Fibroblast of pulmonary artery (primary cell): ENCODE measurements at places on chromosomes 3 and 15.

- DNase-seq: no peak
These were observed 632.0 kb downstream of the NSUN3 start for GRCh38 chr3:94694894-94695293.

GRCh38 chr3:119697394-119697793, 5.4 kb upstream of the CFAP91 start:
- no peak for DNase-seq

DNA sequence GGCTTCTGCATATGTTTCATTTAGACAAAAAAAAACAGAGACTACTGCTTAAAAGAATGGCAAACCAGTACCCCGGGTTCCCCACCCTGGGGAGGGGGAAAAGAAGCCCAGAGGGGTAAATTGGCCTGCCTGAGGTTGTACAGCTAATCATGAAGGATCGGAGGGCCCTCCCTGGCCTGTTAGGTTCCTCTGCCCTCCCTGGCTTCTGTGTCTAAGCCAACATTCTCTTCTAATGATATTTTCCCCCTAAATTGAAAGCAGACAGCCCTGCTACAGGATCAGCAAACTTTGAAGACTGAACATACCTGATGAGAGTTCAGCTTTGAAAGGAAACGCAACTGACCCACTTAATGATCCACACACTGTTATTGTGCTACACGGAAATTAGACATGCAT, 2.5 kb downstream of the ARHGAP31 start:
- no peak for DNase-seq

- DNase-seq: no peak
These were observed 89.9 kb upstream of the TBL1XR1 start for GRCh38 chr3:177287231-177287630.

DNA sequence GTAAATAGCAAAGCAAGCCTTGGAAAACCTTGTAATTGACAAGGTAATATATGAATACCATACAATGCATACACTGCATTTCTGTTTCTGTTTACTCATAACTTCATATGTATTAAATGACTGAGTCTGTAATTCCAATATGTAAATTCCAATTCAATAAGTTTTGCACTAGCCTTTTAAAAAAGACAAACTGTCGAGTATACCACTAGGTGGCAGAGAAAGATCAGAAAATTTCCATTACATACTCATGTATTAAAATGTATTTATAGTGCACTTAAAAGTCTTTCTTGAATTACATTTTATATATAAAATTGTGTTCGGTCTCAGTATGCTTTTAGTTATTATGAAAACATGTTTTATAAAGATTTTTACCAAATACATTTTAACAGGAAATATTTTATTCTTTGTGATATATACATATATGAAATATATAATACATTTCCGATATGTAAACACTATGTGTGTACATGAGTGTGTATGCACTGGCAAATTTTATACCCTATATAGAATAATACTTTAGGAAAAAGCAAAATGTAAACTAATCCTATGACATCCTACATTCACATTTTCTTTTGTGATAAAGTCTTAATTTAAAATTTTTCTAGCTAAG, 216.8 kb downstream of the VGLL3 start:
- DNase-seq: peak; percentile 73

- peak; percentile 63 for DNase-seq
These were observed 26.4 kb upstream of the ACP3 start for GRCh38 chr3:132290833-132291232.

DNA sequence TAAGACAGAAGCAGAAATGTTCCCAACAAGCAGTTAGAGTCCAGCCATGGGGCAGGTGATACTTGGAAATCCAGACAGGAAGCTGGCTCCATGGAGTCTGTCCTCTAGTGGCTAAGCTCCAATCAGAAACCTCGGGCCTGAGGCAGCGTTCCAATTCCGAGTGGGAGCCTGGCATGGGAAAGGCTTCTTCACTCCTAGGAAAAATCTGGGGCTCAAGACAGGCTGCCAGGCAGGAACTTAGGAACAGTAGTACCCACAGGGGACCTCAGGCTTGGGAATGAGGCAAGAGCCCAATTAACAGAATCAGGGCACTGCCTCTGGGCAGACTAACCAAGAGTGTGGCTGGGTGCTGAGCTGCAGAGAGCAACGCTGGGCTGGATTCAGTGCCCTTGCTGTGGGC, 6.2 kb upstream of the ATP13A4 start:
- DNase-seq: no peak

DNA sequence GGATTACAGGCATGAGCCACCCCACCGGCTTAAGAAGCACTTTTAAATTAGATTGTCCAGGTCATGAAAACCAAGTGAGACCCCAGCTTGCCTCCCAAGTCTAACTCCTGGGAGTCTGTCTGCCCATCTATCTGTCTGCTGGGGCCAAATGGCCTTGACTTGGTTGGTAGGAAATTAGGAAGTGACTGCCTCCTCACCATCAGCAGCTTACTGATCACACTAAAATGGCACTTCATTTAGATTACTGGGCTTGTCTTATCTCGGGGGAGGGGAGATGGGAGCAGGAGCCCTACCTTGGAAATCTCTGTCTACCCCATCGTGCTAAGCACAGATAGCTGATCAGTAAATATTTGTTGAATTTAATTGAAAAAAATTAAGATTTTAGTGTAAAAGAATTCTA, 5.6 kb upstream of the LRRC2 start:
- DNase-seq: no peak

DNA sequence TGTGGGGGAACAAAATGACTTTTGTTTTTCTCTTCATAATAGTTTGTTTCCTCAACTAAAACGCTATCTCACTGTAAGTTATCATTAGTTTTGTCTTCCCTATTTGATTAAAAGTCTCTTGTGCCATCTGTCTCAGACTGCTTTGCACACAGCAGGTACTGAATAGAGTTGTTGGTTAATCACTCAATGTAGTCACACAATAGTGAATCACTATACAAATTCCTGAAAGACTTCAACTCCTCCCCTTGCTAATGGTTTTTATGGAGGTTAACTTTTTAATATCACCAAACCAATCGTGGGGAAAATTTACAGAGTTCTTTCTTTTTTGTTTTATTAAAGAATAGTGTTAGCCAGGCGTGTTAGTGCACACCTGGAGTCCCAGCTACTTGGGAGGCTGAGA, 2.6 kb upstream of the NGLY1 start:
- no peak for DNase-seq

GRCh38 chr3:54858093-54858785, 69.6 kb downstream of the LRTM1 start:
- DNase-seq: no peak

DNA sequence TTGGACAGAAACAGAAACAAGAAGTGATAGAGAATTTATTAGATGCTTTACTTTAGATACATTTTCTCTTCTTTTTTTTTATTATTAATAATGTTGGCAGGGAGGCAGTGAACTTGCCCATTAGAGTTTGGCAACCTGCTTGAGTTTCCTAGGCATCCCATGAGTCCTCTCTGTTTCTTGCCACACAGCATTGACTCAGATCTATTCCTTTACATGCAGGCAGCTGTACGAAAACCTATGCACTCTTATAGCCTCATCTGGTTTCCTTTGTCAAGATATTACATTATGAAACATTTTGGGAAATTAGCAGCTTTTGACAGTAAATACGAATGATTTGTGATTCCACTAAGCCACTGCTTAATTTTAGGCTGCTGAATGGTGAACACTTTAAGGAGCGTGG, 23.3 kb downstream of the IL1RAP start:
- no peak for DNase-seq

- peak; percentile 17 for DNase-seq
These were observed 16.1 kb upstream of the RAD54L2 start for GRCh38 chr3:51522273-51522962.

DNA sequence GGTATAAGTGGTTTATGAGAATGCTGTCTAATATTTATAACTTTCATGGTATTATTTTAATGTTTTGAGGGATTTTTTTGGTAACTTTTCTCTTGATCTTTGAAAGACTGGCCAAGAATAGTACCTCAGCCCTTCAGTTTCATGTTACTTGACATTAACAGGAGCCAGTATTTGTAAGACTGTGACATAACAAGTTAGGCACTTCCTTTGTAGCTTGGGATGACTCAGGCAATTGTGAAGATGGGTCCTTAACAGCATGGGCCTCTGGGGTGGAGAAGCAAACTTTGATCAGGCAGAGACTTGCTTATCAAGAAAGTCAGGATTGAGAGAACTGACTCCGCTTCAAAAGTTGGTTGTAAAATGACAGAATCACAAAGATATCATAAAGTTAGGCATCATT, 9.5 kb downstream of the LRRC49 start:
- peak; percentile 88 for DNase-seq

- DNase-seq: no peak
These were observed 4.9 kb downstream of the FLNB start for GRCh38 chr3:58013099-58013498.

- no peak for DNase-seq
These were observed 83.5 kb downstream of the C3orf70 start for GRCh38 chr3:185069037-185070030.

GRCh38 chr3:196184881-196185280, 26.3 kb downstream of the ZDHHC19 start:
- no peak for DNase-seq

DNA sequence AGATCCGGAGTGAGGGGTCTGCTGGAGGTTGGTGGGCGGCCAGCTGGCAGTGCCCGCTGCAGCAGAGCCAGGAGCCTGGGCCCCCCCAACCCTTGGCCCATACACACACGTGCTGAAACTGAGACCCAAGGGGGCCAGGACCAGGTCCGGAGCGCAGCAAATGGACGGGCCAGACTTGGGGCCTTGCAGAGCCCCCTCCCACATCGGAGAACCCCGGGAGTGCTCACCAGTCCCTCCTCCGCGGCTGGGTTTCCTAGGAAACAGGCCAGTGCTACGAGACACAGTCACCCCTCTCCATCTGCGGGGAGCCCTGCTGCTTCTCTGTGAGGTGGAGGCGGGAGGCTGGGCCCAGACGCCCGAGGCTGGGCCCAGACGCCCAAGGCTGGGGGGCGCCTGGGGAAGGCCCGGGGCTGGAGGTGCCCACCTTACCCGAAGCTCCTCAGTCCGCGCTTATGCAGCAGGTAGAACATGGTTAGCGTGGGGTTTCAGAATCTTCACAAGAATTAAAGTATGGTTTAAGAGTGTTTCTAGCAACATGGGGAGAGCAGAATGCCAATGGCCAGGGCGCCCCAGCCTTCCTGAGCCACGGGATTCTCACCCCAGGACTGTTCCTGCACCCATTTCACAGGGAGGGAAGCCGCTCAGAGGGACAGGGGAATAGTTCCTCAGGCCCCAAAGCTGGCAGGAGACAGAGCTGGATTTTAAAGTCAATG, 135.0 kb upstream of the PRR20G start:
- DNase-seq: no peak

GRCh38 chr3:53082736-53083135, 36.9 kb upstream of the SFMBT1 start:
- no peak for DNase-seq

DNA sequence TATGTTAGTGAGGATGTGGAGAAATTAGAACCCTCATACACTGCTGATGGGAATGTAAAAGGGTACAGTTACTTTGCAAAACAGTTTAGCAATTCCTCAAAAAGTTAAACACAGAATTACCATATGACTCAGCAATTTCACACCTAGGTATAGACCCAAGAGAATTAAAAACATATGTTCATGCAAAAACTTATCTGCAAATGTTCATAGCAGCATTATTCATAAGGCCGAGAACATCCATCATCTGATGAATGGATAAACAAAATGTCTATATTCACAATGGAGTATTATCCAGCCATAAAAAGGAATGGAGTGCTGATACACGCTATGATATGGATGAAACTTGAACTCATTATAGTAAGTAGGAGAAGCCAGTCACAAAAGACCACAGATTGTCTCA, 10.3 kb downstream of the SEC13 start:
- peak; percentile 17 for DNase-seq

DNA sequence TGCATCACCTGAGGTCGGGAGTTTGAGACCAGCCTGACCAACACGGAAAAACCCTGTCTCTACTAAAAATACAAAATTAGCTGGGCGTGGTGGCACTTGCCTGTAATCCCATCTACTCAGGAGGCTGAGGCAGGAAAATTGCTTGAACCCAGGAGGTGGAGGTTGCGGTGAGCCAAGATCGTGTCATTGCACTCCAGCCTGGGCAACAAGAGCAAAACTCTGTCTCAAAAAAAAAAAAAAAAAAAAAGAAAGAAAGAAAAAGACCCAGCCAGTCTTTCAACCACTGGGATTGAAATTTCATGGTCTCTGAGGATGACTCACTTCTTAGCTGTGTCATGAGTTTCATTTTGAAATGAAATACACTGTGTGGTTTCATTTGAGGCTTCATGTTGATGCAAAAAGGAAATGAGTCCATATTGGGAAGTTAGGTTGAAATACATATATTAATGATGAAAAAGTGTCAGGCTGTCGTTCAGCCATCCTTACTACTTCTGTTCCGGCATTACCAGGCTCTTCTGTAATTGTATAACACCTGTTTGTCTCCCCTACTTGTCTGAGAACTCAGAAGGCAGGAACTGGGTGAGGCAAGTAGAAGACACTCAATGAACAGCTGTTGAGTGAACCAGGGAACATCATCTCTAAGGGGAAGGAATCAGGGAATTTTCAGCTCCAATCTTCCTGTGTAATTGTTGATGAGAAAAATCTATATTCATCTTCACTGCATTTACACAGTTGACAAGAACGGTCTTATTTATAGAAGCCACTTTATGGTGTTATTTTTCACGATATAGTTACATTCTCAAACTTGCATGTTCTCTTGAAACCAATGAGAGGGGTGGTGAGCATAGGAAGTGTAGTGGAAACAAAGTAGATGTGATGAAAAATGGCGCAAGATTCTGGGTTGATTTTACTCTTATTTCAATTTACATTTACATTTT, 87.4 kb downstream of the NFKBIZ start:
- peak; percentile 89 for DNase-seq

DNA sequence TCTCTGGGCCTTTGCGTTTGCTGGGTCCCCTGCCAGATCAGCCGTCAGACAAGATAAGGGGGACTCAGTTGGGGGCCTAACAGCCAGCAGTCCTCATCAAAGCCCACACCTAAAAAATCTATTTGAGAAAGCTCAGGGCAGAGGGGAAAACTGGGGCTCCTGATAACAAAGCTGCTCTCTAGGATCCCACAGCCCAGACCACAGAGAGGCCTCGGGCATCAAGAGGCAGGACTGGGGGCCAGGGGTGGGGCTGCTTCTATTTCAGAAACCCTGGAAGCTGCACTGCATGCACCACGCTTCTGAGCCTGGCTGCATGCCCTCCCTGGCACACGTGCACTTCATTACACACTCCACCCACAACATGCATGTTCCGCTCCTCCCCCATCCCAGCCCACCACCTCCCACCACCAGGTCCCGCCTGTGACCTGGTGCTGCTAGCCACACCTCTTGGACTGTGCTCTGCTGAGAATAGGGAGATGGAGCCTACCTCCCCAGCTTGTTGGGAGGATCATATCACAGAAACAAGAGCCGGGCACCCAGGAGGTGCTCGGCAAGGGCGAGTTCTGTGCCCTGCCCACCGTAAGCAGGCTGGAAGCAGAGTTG, 26.6 kb downstream of the FBLN2 start:
- no peak for DNase-seq

DNA sequence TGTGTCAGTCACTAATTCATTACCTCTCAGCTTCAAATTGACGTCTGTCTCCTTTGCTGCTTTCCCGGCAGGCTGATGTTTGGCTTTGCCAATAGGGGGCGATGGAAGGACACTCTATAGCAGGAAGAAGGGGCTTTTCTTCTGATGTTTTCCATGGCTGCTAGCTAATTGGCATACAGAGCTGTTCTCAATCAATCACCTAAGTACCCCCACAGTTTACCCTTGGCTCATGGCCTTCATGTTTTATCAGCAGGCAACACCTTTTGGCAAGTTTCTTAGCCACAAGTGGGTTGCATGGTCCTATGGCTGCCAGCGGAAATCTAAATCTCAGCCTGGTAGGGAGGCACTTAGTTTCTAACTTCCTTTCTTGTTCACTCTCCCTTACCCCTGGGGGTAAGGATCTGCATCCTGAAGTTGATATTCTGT, 45.0 kb downstream of the ESYT3 start:
- peak; percentile 61 for DNase-seq
